ENCODE measurements at places on chromosomes 2 and 18. TPM values are rescaled to one million over a fixed set of nuclear protein-coding genes. Genes with fewer than 3 reads are reported as not detected.

TNFAIP6 gene
- 0.84 TPM for total RNA-seq

GRCh38 chr2:241606186-241606585, 30.8 kb downstream of the THAP4 start:
- no peak for DNase-seq

CELF4 gene
- total RNA-seq, result not detected

DNA sequence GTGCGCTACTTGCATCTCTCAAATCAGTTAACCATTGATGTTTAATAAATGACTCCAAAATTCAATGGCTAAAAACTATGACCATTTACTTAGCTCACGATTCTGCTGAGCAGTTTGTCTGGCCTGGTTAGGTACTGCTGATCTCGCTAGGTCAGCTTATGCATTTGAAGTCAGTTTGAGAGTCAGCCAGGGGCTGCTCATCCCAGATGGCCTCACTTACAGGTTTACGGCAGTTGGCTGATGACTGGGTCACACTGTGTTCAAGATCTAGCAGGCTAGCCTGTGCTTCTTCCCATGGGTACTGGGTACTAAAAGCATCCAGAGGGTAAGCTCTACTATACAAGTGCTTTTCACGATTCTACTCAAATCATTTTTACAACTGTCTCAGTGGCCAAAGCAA, 122.1 kb downstream of the DLGAP1 start:
- DNase-seq, result no peak

- no peak for DNase-seq
These were observed 792.2 kb downstream of the SLC4A3 start for GRCh38 chr2:220419647-220420046.

GRCh38 chr2:189818249-189819038, 34.2 kb downstream of the PMS1 start:
- no peak for DNase-seq

- no peak for DNase-seq
These were observed 11.9 kb downstream of the CLK1 start for GRCh38 chr2:200852605-200853004.

DNA sequence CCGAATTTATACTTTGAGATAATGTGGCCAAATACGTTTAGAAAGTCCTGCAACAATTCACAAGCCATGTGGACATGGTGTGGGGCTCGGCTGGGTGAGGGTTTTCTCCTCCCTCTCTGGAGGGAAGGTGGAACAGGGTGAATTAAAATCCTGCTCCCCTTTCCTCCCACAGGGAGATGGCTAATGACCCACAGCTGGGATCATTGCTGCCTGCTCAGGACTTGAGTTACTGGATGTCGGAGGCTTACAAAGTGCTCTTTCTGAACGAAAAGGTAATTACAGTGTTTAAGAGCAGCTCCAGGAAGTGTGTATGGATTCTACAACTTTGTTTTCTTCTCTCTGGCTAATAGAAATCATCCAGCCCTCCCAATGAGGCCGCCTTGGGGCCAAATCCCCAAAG, 97.9 kb upstream of the ALKAL2 start:
- no peak for DNase-seq

G6PC2 gene
- not detected for total RNA-seq

GRCh38 chr2:166917415-166917814, 29.1 kb downstream of the XIRP2 start:
- no peak for DNase-seq

GRCh38 chr2:37586663-37587317, 84.7 kb downstream of the CDC42EP3 start:
- peak; percentile 20 for DNase-seq

TWIST2 gene
- 66.9 TPM for total RNA-seq

ANKAR gene
- 3.9 TPM for total RNA-seq

DNA sequence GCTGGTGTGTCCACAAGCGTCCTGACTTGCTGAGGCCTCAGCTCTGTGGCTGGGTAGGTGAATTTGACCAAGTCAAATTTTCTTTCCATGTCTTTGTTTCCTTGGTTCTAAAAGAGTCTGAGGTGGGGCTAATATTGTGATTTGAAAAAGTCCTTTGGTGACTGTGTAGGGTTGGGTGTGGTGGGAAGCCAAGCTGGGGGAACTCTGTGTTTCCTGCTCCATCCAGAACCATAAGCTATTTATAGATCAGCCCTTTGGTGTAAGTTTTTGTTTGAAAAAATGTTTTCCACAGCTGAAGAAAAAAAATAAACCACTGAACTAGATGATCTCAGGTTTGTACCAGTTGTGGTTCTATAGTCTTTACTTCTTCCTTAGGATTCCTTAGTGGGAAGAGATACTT, 462.7 kb downstream of the TGIF1 start:
- no peak for DNase-seq

GRCh38 chr2:196500686-196501431, 138.7 kb upstream of the CCDC150 start:
- DNase-seq, result no peak

DNA sequence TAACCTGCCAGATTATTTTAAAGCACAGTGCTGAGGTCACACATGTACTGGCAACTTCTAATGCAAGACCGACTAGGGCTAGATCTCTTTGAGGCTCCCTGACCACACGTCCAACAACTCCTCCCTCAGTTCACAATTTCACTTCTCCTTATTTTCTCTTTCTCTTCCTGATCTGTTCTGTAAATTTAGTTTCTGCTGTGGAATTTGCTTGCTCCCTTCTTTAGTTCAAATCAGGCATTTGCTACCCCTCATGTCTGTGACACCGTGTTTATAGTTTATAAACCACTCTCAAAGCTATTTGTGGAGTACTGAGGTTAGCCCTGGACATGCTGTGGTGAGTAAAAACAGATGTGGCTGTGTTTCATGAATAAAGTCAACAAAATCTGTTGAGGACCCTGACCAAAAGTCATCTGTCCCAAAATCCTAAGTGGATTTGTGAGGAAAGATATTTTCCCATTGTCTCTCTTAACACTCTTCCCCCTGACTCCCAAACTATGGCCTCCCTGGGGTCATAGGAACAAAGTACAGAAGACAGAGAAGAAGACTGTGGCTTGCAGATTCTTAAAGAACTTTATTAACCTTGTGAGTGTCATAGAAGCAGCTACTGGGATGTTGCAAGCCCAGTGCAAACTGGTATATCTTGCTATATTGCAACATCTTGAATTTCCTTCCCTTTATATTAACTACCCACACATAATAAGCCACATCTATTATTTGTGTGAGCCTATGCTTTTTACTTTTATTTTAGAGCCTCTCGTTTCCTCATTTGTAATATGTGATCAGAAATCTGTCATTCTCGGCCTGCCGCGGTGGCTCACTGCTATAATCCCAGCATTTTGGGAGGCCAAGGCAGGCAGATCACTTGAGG, 3.5 kb upstream of the NAGK start:
- DNase-seq, result no peak

DNA sequence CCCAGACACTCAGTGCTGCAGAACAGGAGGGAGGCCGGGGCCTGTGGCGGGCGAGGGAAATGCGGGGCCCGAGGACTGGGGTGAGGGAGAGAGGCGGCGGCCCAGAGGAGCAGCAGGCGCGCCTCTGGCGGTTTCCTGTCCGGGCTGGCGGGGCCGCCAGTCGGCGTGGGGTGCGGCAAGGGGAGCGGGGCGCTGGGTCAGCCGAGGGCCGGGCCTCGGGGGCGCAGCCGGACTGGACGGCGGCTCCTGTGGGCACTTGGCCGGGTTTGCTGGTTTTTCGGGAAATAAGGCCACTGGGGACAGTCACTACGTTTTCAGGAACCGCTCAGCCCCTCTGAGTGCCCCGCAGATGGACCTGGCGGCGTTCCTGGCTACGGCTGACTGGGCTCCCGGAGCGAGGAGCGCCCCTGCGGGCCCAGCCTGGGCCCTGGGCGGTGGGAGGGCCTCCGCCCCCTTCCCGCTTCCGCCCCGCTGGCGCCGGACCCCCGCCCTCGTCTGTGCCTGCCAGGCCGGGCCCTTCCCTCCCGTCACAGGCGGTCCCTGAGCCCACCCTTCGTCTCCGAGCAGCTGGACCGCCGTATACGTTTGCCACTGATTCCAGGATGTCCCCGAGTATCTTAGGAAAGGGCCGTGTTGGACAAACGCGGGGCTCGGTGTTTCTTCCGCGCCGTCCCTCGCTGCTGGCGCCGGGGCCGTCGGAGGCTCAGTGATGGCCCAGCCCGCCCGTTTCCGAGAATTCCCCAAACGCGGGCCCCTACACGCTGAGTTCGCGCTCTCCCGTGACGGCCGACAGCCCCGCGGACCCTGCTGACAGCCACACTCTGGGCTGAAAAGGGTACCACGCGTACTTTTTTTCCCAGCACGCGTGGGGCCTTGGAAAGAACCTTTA, 84.6 kb downstream of the FAM210A start:
- no peak for DNase-seq

GRCh38 chr2:241213567-241213966, 25.1 kb downstream of the ANO7 start:
- DNase-seq, result no peak

- DNase-seq, result peak; percentile 56
These were observed 431.8 kb upstream of the SPHKAP start for GRCh38 chr2:228613133-228613850.

CTAGE1 gene
- not detected for total RNA-seq

WNT10A gene
- total RNA-seq, result not detected

GRCh38 chr2:145359561-145359960, 839.6 kb upstream of the ZEB2 start:
- DNase-seq, result no peak

DNA sequence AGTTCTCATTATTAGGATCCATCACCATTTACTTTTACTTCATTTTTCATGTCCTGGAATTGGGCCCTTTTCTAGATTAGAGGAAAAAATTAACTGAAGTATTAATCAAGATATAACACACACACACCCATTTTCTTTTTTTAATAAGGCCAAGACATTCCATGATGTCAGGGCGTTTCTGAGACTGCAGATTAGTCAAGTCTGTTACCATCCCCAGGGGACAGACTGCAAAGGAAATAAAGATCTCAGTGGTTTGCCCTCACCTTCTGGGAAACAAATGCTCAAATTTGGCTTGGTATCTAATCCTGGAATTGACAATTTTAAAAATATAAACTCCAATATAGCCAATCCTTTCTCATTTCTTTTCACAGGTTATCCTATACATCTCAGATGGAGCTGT, 27.4 kb downstream of the RMP24 start:
- no peak for DNase-seq

- DNase-seq, result peak; percentile 35
These were observed at the start of gene VAMP5 for GRCh38 chr2:85584354-85584856. VAMP5 (plus strand) TSS chr2:85584431; CDS start chr2:85584491, 60 bp downstream.

- no peak for DNase-seq
These were observed 1073.4 kb upstream of the ZEB2 start for GRCh38 chr2:145593280-145593679.

DNA sequence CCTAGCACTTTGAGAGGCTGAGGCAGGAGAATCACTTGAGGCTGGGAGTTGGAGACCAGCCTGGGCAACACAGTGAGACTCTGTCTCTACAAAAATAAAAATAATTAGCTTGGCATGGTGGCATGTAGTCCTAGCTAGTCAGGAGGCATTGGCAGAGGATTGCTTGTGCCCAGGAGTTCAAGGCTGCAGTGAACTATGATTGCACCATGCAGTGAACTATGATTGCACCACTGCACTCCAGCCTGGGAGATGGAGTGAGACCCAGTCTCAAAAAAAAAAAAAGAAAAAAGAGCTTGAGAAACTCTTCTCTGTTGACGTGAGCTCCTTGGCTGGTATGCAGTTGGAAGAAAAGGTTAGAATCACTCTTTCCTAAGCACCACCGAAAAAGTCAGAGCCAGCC, 125.1 kb upstream of the TNP1 start:
- no peak for DNase-seq

NEU2 gene
- total RNA-seq, result not detected

DNA sequence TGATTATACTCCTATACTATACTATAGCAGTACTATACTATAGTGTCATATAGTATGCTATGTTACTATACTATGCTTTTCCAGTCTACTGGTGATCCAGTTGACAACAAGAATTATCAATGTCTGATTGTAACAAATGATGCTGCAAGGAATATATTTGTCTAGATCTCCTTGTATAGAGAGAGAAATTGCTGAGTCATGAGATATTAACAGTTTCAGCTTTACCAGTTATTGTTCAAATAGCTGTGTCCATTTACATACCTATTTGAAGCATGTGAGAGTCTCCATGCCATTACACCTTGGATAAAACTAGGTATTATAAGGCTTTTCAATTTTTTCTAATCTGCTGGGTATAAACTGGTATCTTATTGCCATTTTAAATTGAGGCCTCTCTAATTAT, 136.4 kb upstream of the SKOR2 start:
- DNase-seq, result no peak

NAPG gene
- total RNA-seq, result 24.5 TPM

DNA sequence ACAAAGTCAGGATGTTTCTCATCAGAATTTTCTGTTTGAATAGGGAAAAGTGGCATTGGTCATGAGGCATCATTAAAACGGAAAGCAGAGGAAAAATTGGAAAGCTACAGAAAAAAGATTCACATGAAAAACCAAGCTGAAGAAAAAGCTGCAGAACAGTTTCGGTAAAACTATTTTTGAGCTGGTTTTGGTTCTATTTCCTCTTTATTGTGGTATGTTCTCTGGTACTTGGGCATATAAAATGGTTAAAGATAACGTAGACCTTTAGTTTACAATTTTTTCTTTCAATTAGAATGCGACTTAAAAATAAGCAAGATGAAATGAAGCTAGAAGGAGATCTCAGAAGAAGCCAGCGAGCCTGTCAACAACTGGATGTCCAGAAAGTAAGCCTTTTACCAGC, 7.6 kb downstream of the GPATCH11 start:
- no peak for DNase-seq

DNAH7 gene
- total RNA-seq, result 0.43 TPM

GRCh38 chr18:8426401-8426800, 182.8 kb upstream of the RAB12 start:
- no peak for DNase-seq
